ENCODE measurements at places on chromosomes 7 and 10. TPM values are rescaled to one million over a fixed set of nuclear protein-coding genes. Genes with fewer than 3 reads are reported as not detected.

- no peak for DNase-seq
These were observed 140.5 kb downstream of the LRRC4 start for GRCh38 chr7:127890726-127891125.

Gene TWIST1
- 1.2 TPM for total RNA-seq

DNA sequence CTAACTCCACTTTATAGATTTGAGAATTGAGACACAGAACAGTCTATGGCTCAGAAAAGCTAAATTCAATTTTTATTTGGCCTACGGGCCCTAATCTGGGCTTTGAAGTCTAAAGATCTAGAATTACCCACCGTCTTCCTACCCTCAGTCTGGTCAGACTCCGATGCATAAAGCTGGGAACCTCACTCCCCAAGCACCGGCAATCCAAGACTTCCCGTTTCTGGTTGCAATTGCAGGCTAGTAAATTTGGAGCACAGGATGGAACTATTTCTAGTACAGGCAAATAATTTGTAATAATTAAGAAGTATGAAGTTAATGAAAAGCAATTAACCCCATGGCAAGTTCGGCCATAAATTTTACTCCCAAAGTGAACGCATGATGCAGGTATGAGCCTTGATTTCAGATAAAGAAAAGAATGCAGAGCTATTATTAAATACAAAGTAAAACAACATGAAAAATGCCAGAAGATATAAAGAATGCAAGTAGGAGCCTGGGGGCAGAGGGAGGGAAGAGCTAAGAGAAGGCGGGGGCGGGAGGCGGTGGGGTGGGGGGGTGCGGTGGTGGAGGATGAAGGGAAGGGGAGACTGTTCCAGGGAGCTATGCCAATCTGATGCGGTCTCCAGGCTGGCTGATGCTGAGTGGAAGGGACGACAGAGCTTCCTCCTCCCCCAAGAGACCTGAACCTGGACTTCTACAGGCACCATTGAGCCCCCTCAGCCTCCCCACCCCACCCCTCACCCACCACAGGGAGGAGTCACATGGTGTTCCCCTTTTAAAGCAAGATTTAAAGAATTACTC, 45.1 kb downstream of the BPGM start:
- no peak for DNase-seq

DNA sequence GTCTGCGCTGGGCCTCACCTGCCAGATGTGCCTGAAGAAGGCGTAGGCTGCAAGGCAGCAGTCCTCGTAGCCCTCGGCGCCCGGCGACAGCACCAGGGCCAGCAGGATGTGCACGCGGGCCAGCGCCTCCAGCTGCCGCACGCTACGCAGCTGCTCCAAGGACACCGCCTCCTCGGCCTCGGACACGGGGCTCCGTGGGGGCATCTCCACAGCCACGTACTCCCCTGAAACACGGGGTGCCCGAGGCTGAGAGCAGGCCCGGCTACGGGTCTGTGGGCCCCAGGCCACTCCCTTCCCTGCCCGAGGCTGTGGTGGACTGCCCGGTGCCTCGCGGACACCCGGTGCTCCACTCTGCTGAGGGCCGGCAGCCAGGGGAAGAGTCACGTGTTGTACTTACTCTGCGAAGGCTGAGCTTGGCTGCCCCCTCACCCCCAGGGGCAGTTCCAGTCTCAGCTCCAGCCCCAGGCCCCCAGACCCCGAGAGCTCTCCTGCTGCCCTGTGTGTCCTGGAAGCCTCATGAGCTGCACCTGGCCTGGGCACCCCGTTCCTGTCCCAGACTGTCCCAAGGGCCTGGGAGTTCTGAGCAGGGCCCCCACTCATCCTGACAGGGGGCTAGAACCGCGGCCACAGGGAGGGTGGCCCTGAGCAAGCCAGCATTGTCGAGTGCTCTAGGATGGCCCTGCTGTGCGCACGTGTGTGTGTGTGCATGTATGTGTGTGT, 62.8 kb downstream of the CFAP46 start:
- DNase-seq, result peak; percentile 75

- no peak for DNase-seq
These were observed 7.4 kb upstream of the FAS start for GRCh38 chr10:88983206-88983605.

- no peak for DNase-seq
These were observed 2.3 kb upstream of the H2BK1 start for GRCh38 chr7:151212626-151213025.

Gene UBTD1
- total RNA-seq, result 25.5 TPM

- DNase-seq, result no peak
These were observed 175.9 kb upstream of the GHITM start for GRCh38 chr10:83963446-83963845.

GRCh38 chr7:83005410-83005809, 157.3 kb downstream of the PCLO start:
- no peak for DNase-seq
